Putamen (tissue), 1 donor: ENCODE measurements at places on chromosomes 1 and 21.
A peak's percentile ranks its signal among the peaks of the same experiment; 100 is the strongest.

DNA sequence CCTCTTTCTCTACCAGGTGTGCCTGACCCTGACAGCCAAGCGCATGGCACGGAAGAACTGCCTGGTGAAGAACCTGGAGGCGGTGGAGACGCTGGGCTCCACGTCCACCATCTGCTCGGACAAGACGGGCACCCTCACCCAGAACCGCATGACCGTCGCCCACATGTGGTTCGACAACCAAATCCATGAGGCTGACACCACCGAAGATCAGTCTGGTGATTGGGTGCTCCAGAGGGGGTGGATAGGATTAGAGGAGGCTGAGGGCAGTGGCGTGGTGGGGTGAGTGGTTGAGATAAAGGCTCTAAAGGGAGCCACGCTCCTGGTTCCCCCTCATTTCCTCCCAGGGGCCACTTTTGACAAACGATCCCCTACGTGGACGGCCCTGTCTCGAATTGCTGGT, 13.1 kb downstream of the ATP1A2 start:
- no peak for DNase-seq

GRCh38 chr1:94325377-94326302, 88.3 kb upstream of the ARHGAP29 start:
- DNase-seq: no peak

DNA sequence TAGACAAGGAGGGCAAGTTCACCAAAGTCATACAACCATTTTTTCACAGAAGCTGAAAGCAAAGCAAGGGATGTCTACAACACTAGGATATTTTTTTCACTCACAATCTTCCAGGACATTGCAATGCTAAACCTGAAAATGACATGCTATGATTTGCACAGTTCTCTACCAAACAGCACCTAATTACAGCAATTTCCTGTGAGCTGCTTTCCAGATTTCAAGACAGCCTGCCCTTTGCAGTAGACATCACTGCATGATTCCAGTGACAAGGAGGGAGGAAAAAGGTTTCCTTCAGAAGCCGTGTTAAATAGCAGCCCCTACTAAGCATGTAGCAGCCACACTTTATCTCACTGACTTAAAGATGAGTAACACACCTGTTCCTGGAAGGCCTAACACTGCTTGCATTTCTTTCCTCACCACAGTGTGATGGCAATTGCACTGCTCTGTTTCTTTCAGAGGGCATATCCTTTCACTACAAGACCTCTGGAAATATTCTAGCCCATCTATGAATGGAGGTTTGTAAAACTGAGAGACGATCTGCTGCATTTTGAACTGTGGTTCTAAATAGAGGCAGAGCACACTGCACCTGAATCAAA, 97.1 kb downstream of the DUSP10 start:
- no peak for DNase-seq

DNA sequence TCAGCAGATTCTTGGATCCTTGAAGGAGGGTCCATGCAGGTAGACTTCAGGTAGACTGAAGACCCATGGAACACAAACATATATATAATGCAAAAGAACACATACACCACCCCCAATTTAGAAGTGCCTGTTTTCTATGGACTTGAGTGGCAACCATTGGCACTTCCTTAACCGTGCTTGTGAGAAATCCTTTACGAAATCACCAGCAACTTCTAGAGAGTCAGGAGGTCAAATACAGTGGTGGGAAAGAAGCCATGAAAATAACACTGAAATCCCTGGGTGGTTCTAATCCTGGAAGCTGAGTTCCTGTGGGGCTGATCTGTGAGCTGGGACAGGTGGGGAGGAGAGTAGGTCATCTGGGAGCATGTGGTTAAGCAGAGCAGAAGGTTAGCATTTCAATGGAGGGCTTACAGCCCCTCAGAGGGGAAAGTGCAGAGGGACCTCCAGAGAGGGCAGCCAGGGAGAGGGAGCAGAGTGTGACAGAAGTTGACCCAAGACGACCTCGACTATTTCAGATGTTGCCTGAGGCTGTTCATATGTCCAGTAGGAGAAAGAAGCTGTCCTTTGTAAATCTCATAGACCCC, 13.0 kb upstream of the IL10 start:
- no peak for DNase-seq

DNA sequence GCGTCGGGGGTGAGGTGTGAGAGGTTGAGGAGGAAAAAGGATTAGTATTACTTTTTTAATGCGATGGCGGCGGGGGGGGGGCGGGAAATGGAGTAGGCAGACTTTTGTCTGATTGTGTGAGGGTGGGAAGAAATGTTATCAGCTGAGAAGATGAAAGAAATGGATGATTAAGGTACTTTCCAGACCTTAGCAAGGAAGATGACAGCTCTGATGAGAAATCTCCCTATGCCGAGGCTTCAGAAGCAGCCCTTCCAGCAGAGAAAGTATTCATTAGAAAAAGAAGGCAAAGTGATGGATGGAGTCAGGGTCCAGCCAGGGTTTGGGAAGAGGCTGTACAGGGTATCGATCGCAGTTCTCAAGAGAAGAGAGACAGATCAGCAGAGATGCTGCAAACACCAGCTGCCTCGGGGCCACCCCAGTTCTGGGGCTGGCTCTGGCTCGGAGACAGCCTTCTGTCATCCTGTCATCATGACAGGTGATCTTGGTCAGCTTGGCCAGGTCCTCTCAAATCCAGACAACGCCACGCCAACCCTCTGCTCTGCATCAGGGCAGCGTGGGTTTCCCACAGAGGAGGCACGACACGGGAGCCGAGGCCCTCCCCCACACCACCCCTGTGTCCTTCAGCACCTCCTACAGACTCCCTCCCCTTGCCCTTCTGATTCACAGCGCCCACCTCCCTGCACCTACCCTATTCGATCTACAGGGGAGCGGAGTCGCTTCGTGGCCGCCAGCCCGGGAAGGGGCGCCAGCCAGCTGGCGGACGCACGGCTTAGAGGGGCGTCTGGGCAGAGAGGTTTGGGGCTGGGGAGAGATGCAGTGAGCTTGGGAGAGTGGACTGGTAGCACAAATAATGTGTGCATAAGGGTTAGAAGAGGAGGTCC, 674 bp upstream of the ATXN7L2 start:
- no peak for DNase-seq

GRCh38 chr21:42618707-42619102, 34.7 kb upstream of the PDE9A start:
- no peak for DNase-seq

DNA sequence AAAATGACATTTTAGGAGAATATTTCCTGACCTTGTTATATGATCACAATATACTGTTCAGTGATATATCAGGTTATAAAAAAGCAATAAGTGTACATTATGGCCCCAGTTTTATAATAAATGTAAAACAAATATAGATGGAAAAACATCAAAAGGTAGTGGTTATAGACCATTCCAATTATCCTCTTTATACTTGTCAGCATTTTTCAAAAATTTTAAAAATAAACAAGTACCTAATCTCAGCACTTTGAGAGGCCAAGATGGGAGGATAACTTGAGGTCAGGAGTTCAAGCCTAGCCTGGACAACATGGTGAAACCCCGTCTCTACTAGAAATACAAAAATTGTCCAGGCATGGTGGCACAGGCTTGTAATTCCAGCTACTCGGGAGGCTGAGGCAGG, 69.6 kb upstream of the B3GALNT2 start:
- DNase-seq: no peak

GRCh38 chr1:218347723-218348627, 2.8 kb downstream of the TGFB2 start:
- DNase-seq: no peak

DNA sequence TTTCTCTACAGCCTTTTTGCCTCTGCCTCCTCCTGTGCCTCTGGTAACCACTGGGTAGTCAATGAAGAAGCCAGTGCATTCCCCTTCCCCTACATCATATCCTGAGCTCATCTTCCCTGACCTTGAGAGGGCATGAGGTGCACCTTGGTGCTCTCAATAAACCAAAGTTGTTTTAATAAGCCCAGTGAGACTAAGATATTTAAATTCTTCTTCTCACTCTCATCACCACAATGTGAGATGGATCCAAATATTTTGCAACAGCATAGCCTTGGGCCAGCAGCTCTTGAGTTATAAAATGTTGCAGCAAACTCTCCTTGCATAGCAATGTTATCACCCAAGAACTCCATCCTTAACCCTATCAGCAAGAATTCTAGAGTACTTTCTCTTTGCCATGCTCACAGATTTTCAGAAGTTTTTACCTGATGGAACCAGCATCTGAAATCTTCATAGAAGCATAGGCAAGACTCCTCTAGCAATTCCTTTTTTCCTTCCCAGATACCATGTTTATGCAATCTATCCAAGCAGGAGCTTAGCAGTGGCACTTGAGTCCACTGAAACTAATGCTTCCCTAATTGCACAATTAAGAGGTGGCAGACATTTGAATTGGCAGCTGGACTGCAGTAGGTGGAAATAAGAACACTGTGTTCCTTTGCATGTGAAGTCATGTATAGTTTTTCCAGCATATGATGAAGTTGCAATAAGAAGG, 36.8 kb downstream of the CDC7 start:
- no peak for DNase-seq

DNA sequence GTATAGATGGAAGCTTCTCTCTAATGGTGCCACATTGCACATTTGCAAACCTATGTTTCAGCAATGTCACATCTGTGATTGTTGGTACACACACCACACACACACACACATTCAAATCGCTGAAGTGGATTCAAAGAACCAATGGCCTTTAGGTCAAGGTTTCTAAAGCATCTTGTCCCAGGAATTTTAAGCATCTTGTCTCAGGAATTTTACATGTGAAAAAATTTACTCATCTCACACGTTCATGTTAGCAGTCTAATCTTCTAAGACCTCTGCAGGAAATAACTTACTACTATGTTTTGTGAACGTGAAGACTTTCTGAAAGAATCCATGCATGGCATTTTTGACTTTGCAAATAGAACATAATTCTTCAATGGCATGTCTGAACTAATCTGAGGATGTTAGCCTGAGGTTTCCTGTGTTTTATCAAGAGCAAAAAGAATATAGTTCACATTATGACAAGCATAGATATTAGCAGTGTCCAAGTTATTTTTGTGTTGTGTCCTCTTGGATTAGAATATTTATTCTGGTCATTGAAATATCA, 125.1 kb downstream of the CYYR1 start:
- no peak for DNase-seq

- no peak for DNase-seq
These were observed 51.7 kb downstream of the ITPKB start for GRCh38 chr1:226687426-226687825.

DNA sequence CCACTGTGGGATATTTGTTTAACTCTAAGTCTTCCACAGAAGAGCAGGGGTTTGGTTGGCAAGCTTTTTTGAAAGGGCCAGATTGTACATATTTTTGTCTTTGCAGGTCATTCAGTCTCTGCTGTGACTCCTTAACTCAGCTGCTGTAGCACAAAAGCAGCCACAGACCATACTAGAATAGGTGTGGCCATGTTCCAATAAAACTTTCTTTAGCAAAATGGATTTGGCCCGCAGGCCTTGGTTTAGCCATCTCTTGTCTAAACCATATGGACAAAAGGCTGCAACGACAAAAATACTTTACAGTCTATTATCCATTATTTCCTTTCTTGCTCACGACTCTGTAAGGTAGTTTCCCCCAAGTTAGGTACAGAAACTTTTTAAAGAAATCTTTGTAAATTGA, 60.5 kb downstream of the ESRRG start:
- no peak for DNase-seq

GRCh38 chr1:77925518-77925917, 37.1 kb downstream of the NEXN start:
- no peak for DNase-seq

GRCh38 chr1:59978511-59978910, 51.9 kb upstream of the CYP2J2 start:
- no peak for DNase-seq

DNA sequence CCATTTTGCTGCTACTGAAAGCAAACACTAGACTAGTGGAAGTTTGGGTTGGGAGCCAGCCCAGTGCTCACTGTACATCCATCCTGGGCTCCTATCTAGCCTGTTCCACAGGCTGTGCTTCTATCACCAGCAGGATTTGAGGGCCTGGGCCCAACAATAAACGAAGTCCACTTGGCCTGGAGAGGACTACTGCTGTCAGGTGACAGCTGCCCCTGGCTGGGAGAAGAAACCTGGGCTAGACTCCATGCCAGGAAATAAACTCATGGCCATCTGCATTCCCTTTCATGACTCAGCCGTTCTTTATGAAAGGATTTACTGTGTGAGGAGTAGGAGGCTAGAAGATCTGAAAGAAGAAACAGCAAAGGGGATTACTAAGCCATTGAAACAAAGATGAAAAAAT, 35.5 kb downstream of the COLGALT2 start:
- DNase-seq: peak; percentile 78

GRCh38 chr1:229043115-229043514, 227.8 kb upstream of the RAB4A start:
- no peak for DNase-seq

GRCh38 chr1:162405800-162406199, 6.1 kb downstream of the SH2D1B start:
- no peak for DNase-seq
